ENCODE measurements at places on chromosomes 4 and X.

GRCh38 chrX:113675278-113675677, 834.6 kb upstream of the AMOT start:
- no peak for DNase-seq

DNA sequence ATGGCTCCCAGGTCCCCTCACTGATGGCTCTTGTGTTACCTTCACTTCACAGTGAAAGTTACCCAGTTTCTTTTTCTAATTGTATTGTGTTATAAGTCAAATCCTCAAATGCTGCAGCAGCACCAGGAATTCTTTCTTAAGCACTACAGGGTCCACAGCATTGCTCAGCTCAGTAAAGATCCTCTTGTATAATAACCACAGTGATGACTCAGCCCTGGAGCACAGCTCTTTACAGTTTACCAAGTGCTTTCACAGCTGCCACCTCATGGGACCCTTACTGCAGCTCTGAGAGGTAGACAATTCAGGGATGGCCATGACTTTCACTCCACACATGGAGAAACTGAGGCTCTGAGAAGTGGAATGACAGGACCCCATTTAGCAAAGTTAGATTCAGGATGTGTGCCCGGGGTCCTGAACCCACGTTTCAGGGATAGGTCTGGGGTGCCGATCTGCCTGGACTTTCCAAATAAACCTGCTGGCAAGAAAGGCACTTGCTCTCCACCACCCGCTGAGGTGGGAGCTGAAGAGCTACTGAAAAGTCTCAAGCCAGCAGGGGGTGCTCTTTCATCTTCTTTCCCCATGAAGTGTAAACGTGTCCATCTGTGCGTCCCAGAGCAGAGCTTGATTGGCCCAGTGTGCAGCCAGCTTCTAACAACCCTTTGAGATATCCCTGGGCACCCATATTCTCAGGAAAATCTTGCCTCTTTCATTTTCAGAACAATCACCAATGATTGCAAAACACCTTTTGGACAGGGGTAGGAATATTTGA, 35.7 kb upstream of the GABRQ start:
- DNase-seq = no peak

GRCh38 chr4:104022226-104022625, 302.4 kb upstream of the TACR3 start:
- DNase-seq = no peak

DNA sequence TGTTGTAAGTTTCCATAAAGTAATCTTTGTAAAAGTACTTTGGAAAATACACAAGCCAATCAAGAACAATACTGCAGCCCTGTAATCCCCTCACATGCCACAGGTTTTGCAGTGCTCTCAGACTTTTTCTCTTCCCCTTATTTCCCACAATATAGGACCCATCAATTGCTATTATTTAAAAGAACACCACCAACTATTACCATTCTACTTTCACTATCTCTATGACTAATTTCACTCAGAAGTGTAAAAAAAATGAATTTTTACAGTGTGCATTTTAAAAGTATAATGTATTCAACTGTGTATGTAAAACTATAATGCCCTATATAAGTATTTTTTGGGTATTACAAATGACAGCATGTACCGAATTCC, 1.7 kb downstream of the ATP8A1 start:
- DNase-seq = peak; percentile 6

DNA sequence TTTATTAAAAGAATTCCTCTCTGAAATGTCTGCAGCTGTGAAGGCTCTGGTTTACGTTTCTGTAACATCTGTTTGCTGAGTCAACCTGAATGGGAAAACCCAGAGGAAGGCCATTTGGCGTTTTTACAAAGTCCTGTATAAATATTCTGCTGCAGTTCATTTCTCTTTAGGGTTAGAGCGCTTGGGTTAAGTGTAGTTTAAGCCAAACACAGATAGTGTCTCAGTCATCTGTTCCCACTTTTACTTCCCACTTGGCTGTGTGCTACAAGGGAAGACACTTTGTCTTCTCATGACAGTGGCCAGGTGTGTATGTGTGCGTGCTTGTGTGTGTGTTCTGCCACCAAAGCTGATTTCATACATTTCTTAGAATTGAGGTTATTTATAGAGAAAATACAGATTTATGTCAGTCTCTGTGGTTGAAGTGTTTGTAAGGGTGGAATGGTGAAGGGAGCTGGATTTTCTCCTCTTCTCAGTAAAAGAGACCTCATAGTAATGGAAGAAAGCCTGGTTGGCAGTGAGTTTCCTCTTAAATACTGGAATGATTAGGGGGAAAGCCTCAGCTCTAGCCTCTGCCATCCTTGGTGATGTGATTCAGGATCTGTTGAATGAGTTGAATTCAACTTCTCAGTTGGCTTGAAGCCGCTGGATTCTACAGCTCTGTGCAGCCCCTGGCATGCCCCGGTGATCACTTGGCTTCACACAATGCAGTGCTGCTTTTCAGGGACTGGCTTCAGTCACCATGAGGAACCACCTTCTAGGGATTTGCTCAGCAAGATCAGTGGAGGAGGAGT, 50.6 kb downstream of the JADE1 start:
- DNase-seq = no peak

DNA sequence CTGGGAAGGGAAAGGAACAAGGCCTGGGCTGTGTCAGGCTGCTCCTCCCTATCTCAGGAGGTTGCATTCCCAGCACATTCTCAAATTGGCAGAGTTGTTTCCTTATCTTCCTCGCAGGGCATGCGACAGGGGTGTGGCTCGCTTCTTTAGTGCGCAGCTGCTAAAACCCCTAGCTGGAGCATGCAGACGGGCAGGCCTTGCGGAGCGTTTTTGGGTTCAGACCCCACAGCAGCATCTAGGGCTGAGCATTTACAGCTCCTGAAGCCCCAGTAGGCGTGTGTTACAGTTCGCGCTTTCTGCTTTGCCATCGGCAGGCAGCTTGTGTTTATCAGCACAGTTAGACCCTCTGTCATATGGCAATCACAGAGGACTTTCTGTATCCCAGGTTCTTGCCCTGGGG, 392.4 kb downstream of the TECRL start:
- no peak for DNase-seq
